ENCODE measurements at places on chromosomes 12 and 14.

GRCh38 chr12:52584156-52584682, 10.6 kb upstream of the KRT74 start:
- DNase-seq, result no peak

- no peak for DNase-seq
Measured at GRCh38 chr12:19082365-19082911, 47.1 kb upstream of the PLEKHA5 start.

- no peak for DNase-seq
Measured at GRCh38 chr12:32455607-32456071, 56.3 kb downstream of the FGD4 start.

DNA sequence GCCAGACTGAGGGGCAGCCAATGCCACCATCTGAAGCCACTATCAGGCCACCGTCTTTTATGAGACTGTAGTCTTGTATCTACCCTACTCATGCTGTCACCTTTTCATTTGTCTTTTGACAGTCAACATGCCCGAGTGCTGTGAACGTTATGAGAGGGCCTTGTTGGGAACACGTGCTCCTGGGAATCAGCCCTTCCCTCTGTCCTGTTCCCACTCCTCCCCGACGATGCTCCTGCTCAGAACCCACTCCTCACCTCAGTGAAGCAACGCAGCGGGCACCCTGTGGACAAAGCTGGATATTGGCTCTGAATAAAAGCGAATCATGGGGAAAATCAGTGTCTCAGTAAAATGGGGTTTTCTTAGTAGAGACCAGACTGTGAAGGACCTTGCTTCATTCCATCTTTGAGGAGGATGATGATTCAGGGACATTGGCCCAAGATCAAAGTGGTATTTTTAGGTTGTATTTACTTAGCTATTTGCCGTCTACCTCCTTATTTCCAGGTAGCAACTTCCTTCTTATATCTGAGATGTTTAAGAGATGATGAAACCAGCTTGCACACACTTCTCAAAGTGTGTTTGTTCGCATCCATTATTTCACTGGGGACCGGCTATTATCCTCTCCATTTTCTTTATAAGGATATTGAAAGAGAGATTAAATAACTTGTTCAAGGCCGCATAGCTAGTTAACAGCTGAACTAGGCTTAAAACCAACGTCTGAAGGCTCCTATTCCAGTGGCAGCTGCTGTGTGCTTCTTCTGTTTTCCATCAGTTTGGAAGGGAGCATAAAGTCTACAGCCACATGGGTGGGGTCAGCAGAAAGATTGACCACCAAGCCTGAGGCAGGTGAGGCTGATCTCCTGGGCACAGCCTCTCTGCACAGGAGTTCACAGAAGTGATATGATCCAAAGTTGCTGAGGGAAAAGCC, 43.9 kb upstream of the CTDSP2 start:
- no peak for DNase-seq

GRCh38 chr14:100422556-100423316, 99.6 kb downstream of the SLC25A47 start:
- no peak for DNase-seq

DNA sequence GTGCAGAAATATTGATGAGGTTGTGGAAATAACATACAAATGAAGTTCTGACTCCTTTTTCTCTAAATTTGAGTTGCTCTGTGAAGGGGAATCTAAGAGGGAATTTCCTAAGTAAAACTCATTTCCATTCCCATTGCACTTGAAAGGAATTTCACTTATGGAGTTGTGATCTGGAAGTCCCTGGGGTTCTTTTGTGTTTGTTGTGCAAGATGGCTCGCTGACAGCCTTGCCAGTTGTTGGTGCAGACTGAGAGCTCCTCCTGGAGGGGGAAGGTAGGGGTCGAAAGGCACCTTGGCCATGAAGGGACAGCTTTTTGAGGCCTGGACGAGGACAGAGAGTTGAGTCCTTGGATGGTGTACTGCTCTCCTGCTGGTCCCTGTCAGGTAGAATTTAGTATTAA, 72.0 kb downstream of the C12orf56 start:
- no peak for DNase-seq

- peak; percentile 52 for DNase-seq
Measured at GRCh38 chr12:56158926-56159461, 835 bp downstream of the MYL6 start.

DNA sequence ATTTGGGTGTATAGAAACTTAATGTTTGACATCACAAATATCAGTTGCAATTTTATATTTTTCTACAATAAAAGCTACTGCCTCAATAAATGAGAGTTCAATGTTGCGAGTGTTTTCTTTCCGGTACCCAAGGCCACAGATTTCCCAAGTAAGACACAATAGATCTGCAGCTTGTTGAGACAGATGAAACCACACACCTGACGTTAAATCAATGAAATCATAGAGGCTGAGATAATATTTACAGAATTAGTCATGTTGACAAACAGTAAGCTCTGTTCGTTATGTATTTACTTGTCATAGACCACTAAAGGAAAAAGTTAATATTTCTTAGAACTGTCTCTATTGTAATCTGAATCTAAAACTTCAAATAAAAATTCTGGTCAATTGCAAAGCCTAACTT, 49.2 kb upstream of the PTHLH start:
- DNase-seq, result no peak

DNA sequence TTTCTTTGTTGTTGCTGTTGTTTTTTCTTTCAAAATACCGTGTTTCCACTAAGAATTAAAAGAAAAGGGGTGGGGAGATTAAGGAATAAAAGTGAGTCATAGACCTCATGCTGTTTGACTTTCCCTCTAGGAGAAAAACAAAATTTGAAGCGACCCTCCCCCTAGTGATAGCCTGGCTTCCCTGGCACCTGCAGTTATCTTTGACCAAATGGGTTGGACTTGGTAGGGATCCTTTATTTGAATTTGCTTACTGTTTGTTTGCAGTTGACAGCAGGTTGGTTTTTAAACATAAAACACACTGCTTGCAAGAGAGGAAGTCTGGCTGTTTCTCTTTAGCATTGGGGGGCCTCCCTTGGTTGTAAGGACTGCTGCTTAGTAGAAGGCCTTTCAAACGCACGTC, 14.0 kb downstream of the OTX2 start:
- no peak for DNase-seq

GRCh38 chr14:20215196-20215595, 8.3 kb upstream of the OR11H6 start:
- no peak for DNase-seq

- DNase-seq, result no peak
Measured at GRCh38 chr14:23385642-23386265, 8.9 kb downstream of the CMTM5 start.

- DNase-seq, result no peak
Measured at GRCh38 chr12:116498471-116498870, 60.7 kb upstream of the MAP1LC3B2 start.

- no peak for DNase-seq
Measured at GRCh38 chr14:21234112-21234511, 35.1 kb downstream of the HNRNPC start.

Data from hypothalamus (tissue), 51 donors.